NB4 (cell line): ENCODE measurements at places on chromosomes 6 and 20.

DNA sequence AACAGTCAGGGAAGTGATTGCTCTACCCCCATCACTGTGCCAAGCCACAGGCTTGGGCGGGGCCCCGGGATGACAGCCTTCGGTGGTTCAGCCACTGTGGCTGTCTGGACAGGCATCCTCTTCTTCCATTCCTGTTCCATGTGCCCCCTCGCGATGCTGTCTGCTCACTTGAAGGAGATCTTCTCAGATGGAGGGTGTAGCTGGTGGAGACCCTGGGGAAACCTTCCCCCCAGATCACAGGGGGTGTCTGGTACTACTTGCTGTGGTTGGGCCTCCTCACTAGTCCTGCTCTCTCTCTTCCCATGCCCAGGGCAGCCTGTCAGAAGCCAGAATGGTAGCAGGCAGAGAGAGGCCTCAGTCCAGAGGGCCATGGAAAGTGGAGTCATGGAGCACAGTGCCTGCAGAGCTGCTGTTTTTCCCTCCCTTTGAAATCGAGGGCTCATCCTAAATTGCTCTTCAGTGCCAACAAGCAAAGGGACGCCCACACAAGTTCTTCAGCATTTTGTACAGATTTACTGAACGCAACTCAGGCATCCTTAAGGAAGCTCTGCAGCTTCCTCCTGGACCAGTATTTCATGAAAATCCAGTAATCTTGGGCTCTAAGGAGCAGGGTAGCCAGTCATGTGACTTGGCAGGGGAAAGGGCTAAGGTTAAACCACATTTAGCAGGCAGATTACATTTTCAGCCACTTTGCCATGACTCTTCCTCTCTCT is 326.6 kb downstream of the ZFAND3 start:
- DNase-seq = no peak

GRCh38 chr6:96571551-96571950 is 8.6 kb downstream of the FHL5 start:
- DNase-seq = no peak

DNA sequence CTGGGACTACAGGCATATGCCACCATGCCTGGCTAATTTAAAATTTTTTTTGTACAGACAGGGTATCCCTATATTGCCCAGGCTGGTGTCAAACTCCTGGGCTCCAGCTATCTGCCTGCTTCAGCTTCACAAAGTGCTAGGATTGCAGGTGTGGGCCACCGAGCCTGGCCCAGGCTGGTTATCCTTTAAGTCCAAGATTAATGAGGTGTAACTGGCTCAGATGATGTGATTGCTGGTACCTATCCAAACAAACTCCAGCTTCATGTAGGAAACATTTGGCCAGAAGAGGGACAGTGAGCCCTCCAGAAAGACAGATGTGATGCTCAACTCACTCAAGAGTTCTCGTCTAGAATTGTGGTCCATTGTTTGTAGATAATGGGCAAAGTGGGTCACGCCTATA is 9.2 kb upstream of the ZNF318 start:
- no peak for DNase-seq

GRCh38 chr6:21033575-21034026 is 499.3 kb downstream of the CDKAL1 start:
- no peak for DNase-seq

DNA sequence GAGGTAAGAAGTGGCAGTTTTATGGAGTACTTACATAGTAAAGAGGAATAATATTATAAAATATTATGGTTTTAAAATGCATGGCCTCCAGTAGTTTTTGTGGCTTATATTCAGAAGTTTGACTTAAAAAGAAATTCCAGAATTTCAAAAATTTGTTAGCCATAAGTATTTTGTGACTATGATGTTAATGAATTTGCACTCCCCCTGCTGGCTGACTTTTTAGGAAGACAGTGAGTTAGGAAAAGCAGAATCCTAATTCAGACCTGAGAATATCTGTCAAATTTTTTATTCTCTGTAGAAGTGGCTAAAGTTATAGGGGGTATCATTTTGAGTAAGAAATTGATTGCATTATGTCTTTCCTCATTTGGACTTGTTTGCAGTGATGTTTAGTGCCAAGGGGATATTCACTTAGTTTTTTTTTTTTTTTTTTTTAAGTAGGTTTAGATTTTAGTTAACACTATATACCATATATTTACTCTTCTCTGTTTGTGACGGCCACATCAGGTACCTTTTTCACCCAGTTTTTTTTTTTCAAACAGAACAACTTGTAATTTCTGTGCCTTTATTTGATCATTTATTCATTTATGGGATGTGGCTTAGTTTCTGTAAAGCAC is 40.8 kb downstream of the ZFAND3 start:
- DNase-seq = peak; percentile 59

GRCh38 chr6:159505140-159505922 is 187.7 kb downstream of the SOD2 start:
- DNase-seq = no peak

GRCh38 chr20:2602046-2602735 is 50.2 kb upstream of the NOP56 start:
- DNase-seq = no peak

- DNase-seq = no peak
Observed at GRCh38 chr6:122014961-122015360, 384.5 kb upstream of the HSF2 start.

DNA sequence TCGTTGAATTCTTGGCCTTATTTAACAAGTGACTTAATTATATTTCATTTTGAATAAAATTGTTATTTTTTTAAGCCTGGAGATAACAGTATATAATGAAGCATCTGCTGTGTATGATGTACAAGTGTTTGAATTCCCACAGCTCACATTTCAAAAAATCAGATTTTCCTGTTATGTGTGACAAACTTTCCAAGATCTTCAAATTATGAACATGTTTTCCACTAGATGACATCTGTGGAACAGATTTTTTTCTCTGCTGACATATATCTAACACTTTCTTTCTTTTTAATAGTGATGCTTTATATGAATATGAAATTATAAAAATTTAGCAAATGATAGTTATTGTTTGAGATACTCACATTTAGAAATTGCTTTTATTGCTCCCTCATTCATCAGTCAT is 482.8 kb downstream of the LMBRD1 start:
- DNase-seq = no peak

- DNase-seq = no peak
Observed at GRCh38 chr20:20462185-20462584, 94.3 kb downstream of the INSM1 start.

DNA sequence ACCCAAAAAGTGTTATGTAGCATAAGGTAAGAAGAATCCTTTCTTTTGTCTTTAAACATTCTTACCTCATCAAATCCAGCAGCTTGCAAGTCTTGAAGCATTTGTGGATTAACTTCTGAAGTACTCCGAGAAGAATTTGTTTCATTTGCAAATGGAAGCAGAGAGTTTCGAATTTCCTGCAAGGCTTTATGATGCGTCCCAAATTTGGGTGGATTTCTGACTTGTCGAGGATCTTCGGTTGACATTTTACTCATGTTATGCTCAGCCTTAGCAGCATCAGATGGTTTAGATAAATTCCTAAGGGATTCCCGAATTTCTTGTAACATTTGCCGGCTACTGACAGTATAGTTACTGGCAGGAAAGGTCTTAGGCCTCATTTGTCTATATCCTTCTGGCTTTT is 16.2 kb downstream of the LATS1 start:
- DNase-seq = no peak

- peak; percentile 32 for DNase-seq
Observed at GRCh38 chr6:76803038-76803580, 660.2 kb downstream of the HTR1B start.

GRCh38 chr6:7104752-7105151 is 3.0 kb upstream of the RREB1 start:
- no peak for DNase-seq

GRCh38 chr6:22664968-22665367 is 95.6 kb downstream of the HDGFL1 start:
- DNase-seq = no peak

GRCh38 chr6:89527634-89528033 is 94.7 kb downstream of the ANKRD6 start:
- DNase-seq = no peak

- DNase-seq = no peak
Observed at GRCh38 chr6:31728767-31729514, at the start of gene DDAH2. Gene DDAH2 (minus strand): TSS chr6:31729299. CDS start chr6:31729161, 138 bp downstream.

DNA sequence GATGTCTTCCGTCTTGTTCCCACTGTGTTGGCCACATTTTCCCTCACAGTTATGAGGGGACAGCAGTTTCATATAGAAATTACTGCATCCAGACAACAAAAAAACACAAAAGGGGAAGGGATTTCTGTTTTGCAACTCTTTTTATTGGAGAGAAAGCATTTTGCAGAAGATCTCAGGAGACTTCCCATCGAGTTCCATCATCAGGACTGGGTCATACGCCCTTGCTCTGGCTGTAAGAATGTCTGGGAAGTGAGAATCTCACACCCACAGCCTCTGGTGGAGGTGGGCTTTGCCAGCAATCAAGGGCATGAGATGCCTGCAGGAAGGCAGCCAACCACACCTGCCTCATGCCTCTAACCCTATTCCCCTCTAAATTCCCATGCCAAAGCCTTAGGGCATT is 5.8 kb upstream of the IGF2R start:
- no peak for DNase-seq
